ENCODE measurements at places on chromosomes 7 and 10. TPM values are rescaled to one million over a fixed set of nuclear protein-coding genes. Genes with fewer than 3 reads are reported as not detected.

GRCh38 chr10:98286419-98286818 lies 18.4 kb upstream of the LOXL4 start:
- DNase-seq: no peak
- peaks cover 18% of the 10 kb centered on the region for H3K4me1 ChIP-seq
- no peak overlapping the region for H3K4me3 ChIP-seq
- H3K27me3 ChIP-seq: no peaks in the 10 kb centered on the region
- no peak overlapping the region for H3K27ac ChIP-seq

DNA sequence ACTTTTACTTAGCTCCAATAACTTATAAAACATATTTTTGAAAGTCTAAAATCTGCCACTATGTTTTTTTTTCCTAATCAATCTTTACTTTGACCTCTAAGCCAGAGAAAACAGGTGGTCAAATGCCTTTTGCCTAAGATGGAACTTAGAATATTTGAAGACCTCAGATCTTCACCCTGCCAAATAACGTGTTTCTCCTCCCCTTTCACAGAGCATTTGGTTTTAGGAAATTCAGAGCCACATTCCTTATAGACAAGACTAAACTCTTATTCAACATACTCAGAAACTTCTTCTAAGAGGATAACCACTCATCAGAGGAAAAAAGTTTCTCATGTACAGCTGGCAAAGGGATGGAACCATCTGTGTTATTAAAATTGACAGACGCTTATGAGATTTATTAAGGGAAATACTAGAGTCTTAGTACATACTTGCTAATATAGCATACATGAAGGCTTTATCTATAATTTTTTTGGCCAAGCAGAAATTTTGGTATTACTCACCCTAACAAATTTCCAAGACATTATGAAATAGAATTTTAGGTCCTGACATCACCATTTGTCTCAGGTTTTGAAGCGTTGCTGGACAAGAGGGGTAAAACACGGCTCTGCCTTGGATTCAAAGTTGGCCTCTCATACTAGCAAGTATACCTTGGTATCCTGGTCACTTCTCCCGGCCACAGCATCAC lies 2.6 kb upstream of the EGFR start:
- H3K36me3 ChIP-seq: no peaks in the 10 kb centered on the region
- no peak for DNase-seq
- no peak overlapping the region for H3K4me3 ChIP-seq
- H3K27ac ChIP-seq: no peak overlapping the region
- H3K4me1 ChIP-seq: peaks cover 22% of the 10 kb centered on the region

GRCh38 chr10:129171812-129172211 lies 295.2 kb upstream of the MGMT start:
- DNase-seq: no peak
- H3K4me3 ChIP-seq: no peak overlapping the region
- H3K4me1 ChIP-seq: no peaks in the 10 kb centered on the region
- H3K27me3 ChIP-seq: no peaks in the 10 kb centered on the region
- no peak overlapping the region for H3K27ac ChIP-seq
- no peaks in the 10 kb centered on the region for H3K36me3 ChIP-seq

PDGFA gene
- total RNA-seq: 25.5 TPM

RASSF4 gene
- total RNA-seq: 32.5 TPM

SPDYE1 gene
- not detected for total RNA-seq

GPRIN2 gene
- total RNA-seq: 9.3 TPM
